ENCODE measurements at places on chromosomes 13 and 19.

GRCh38 chr13:72839831-72840426, 58.0 kb downstream of the PIBF1 start:
- peak; percentile 52 for DNase-seq

DNA sequence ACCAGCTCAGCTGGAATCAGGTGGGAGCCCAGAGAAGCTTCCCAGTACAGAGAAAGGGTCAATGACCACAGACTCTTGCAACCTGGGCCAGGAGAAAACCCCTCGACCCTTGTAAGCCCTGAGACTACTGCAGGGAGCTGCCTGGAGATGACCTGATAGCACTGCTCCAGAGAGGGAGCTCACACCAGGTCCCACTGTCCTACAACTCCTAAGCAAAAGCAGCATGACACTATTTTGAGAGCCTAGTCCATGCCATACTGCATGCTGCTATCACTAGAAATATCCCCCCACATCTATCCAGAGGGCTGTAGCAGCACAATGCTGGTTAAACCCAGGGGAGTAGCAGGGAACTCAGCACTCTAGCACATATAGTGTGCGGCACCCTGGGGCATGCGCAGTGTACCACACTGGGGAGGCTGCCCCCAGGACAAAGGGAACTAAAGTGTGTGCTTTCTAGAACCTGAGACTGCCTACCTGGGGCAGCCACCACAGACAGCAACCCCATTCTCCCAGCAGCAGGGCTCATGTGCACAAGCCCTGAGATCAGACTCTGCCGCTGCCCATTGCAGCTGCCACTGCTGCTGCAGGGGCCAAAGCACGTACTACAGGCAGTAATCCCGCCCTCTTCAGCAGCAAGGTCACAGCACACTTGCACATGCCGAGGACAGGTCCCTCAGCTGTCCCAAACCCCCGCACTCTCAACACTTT, 27.1 kb upstream of the N4BP2L1 start:
- no peak for DNase-seq

GRCh38 chr19:41265395-41266153, 1.4 kb downstream of the HNRNPUL1 start:
- peak; percentile 12 for DNase-seq

DNA sequence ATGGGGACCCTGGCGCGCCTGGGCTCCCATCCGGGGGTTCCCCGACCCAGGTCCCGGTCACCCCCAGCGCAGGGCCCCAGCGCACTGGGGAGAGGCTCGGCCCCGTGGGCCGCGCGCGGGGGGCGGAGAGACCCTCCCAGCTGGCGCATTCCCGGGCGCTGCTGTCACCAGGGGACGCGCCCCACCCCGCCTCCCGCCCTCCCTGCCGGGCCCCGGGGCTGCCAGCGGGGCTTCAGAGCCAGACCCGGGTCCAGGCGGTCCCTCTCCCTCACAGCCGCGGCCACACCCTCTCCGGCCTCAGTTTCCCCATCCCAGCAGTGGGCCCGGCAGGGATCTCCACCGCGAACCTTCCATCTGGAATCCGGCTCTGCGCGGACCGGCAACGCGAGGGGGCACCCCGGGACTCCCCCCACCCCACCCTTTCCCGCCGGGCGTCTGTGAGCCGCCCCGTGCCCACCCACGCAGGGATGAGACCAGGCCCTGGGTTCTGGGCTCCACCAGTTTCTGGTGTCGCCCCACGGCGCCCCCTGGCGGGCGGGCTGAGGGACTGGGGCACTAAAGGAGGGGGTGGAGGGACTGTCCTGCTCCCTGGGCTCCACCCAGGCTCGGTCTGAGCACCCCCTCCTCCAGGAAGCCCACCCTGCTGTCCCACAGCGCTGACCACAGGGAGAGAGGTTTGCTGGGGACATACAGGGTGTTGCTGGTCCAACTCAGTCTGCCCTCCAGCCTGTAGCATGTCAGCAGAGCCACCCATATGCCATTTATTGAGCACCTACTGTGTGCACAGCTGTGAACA, 878 bp upstream of the ADAMTSL5 start:
- DNase-seq, result peak; percentile 58

DNA sequence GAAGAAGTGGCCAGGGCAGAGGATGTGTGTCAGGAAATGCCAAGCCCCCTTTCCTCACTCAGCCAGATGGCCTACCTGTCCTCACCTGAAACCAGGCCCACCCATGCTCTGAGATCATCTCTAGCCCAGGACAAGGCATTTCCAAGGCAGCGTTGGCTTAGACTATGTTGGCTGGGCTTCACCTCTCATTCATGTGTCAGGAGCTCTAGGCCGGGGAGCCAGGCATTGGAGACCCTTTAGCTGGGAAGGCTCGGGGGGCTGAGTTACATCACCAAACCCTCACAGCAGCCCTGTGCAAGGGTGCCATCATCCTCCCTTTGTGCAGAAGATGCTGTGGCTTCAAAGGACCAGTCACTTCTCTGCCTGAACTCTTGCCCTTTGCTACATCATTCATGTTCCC, 40.0 kb downstream of the COL4A2 start:
- no peak for DNase-seq

DNA sequence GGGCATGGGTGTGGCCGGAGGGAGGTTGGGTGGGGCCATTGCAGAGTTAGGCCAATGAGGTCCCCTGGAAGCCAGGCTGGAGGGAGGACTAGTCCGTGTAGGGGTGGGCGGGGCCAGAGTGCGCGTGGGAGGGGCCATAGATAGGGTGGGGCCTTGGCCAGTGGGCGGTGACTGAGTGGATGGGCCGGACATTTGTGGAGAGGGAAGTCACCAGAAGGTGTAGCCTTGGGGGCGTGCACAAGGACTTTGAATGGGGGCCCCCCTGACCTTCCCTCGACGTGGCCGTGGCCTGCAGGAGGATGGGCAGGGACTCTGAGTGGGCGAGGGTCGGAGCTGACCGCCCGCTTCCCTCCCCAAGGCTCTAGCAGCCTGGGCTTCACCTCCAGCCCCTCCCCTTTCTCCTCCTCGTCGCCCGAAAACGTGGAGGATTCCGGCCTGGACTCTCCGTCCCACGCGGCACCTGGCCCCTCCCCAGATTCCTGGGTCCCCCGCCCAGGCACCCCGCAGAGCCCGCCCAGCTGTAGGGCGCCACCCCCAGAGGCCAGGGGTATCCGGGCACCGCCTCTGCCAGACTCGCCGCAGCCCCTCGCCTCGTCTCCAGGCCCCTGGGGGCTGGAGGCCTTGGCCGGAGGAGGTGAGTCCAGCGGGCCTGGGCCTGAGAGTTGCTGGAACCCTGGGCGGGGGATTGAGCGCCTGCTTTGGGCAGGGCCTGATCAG, 16.5 kb upstream of the B3GNT3 start:
- DNase-seq, result peak; percentile 55

DNA sequence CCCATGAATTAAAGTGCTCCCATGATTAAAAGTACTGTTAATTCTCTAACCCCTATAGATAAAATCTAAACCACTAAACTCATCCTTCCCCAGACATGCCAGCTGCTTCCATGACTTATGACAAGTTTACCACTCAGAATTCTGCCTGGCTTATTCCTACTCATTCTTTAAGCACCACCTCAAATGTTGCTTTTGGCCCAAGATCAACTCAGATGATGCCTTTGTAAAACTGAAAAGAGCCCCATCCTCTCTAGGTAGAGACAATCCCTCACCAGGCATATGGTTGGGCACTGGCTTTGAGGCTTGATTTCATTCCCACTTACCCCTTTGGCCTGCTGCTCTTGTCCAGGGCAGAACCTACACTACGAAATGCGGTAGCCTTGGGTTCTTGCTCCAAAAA, 250.0 kb downstream of the DNAJC15 start:
- no peak for DNase-seq

DNA sequence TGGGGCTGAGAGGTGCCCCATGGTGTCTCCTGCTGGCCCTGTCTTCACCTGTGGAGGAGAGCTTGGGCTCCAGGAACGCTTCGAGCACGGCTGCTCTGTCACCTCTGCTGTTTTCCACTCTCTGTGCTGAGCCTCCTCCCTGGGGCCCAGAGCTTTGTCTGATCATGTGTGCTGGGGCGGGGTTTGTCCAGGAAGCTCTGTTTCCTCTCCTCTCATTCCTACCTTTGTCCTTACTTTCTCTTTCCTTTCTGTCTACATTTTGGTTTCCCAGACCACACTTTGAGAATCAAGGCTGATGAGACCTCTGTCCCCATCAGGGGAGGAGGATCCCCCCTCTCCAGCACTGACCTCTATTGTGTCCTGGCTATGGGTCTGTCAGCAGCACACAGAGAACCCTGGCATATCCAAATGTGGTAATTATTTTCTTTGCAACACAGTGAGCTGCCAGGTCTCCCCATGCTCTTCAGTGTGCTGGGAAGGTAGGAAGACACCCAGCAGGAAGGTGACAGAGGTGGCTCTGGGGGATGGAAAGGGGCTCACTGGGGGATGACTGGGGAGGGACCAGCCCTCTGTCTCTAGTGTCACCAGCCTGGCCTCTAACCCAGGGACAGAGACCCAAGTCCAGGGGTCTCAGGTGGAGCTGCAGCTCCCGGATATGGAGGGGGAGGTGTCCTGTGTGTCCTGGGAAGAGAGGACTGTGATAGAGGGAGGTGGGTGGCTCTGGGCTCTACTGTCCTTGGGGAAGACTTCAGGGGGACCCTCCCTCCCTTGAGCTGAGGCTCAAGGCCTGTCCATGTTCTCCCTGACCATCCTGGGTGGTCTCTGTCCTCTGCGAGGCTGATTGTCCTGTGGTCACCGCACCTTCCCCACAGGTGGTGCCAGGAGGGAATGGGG, at the start of gene CEACAM1:
CEACAM1 (minus strand) TSS at position 128 of the 894 bp plus-strand sequence; CDS start at position 21, 107 bp downstream.
- no peak for DNase-seq

DNA sequence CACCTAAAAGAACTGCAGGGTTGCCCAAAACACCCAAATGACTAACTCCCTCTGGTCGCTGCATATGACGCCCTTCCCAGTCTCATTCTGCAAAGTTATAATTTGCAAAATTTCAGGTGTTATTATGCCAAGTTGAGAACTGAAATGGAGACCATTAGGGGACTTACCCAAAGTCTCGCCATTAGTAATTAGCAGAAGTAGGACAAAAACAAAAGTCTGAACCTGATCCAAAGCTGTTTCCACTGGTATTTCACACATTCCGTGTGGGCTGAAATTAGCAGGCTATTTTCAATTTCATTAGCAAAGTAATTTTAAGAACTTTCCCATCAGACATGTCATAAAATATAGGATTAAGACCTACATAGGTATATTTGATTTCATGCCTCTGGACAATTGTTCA, 6.8 kb downstream of the RUBCNL start:
- DNase-seq, result no peak

DNA sequence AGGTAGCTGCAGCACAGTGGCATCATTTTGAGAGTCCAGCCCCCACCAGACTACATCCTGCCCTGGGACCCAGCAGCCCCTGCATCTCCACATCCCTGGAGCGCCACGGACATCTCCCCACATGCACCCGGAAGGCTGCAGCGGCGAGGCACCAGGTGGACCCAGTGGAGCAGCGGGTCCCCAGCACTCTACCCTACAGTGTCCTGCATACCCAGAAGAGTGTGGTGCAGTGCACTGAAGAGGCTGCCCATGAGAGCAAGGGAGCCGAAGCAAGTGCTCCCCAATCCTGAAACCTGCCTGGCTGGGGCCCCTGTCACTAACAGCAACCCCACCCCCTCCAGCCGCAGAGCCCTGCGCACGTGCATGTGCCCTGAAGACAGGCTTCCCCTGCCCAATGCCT, 21.3 kb upstream of the SLC7A9 start:
- DNase-seq, result no peak

DNA sequence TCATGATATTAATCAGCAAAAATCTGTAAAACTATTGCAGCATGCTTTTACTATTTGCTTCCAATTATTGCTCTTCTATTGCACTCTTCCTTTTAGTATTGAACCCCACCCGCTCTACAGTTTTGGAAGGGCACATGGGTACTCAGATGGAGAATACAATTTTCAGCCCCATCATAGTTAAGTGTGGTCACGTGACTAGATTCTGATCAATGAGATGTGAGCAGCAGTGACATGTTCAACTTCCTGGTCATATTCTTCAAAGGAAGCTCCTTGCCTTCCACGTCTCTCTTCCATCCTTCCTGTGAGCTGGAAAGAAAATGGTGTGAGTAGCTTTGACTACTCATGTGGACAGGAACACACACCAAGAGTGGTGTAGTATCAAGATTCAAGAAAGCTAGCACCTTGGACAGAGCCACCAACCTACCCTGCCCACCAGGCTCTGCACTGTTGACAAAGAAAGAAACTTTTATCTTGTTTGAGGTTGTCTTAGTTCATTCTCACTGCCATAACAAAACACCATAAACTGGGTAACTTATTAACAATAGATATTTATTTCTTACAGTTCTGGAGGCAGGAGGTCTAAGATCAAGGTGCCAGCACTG, 3.8 kb upstream of the FGF14 start:
- peak; percentile 21 for DNase-seq

DNA sequence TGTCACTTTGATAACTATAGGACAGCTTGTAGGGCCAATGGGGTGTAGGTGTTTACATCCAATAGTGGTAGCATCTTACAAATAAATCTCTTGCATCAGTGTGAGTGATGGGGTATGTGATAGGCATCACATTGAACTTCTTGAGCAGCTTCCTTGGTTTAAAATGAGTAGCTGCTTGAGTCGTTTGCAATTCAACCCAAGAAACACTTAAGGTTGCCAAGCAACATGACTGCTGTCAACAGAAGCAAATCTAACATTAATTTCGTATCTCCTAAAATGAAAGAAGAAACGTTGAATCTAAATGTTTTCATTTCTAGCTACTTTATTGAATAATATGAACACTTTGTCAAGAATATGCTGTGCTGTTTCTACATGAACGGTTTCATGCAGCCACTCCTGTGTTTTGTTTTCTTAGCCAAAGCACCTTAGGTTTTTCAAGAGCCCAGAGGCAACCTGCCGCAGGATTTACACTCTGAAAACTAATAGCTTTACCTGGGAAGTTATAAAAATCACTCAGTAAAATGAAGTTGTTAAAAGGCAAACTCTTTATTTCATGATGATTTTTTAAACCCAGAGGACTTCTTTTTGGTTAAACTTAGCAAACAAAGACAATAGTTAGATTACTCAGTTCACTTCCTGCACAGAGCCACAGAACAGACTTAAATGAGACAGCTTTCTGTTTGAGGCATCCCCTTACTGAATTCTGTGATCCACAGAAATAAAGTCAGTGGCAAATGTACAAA, 305.2 kb downstream of the MTUS2 start:
- no peak for DNase-seq

DNA sequence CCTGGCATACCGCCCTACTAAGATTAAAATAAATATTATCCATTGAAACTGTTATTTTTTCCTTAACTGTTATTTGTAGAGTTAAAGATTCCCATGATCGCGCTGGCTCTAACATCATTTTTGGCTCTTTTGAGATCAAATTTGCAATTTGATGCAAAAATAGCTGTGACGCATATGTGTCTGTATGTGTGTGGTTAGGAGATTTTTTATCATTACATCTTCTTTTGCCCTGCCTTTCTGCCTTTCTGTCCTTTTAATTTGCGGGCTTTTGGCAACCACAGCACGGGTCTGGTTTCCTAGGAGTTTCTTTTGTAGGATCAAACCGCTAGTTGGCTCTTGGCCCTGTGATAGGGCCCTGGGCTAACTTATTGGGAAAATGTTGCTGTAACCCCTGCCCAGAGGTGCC, 37.3 kb upstream of the ALOX5AP start:
- no peak for DNase-seq

DNA sequence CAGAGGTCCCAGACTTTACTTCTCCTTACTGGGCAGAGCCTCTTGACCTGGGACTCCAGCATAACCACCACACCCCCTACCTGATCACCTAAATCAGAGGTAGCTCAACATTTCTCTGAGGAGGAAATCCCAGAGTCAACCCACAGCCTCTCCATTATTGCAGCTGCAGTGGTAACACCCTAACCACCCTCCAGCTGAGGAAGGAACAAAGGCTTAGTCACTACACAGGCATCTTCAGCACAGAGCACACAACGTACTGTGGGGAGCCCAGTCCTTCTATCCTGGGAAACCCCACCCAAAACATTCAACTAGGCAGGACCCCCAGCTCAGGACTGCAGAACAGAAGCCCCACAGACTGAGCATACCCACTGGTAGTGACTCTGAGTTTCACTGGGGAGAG, 824.7 kb upstream of the SLITRK5 start:
- no peak for DNase-seq

All from NB4 (cell line).